Epithelial cell of proximal tubule (primary cell): ENCODE measurements at places on chromosomes 12 and 14. TPM values are rescaled to one million over a fixed set of nuclear protein-coding genes. Genes with fewer than 3 reads are reported as not detected.
A peak's percentile ranks its signal among the peaks of the same experiment; 100 is the strongest.

DNA sequence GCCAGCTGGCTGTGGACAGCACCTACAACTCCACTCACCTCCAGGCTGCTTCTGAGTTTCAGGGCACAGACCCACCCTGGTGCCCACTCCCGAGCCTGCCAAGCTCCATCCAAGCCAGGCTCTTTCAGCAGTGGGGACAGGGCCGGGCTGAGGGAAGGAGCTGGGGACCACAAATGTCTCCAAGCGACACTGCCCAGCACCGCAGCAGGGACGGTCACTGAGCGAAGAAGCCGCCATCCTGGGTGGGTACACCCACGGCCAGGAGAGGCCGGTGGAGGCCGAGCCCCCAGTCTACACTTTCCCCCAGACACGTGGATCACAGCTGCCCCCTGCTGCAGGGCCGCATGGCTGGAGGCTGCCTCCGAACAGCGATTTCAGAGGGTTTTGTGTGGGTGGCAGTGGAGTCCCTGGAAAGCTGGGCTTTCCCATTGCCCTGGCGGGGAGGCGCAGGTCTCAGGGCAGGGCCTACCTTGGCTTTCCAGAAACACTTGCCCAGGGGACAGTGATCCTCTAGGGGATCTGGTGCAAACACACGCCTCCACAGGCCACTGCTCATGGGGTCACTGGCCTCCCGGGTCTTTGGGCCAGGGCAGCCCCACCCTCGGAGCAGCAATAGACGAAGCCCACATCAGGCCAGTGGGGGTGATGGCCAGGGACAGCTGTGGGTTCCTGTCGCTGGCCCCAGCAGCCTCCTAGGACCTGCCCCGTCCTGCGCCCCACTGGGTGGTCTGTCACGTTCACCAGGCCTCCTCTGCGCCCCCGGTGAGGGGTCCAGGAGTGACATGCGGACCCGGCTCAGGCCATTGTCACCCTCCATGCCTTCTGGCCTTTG, 1.2 kb upstream of the GPR132 start:
- DNase-seq: no peak

GRCh38 chr14:99946652-99947489, 118.4 kb upstream of the EVL start:
- DNase-seq: no peak

DNA sequence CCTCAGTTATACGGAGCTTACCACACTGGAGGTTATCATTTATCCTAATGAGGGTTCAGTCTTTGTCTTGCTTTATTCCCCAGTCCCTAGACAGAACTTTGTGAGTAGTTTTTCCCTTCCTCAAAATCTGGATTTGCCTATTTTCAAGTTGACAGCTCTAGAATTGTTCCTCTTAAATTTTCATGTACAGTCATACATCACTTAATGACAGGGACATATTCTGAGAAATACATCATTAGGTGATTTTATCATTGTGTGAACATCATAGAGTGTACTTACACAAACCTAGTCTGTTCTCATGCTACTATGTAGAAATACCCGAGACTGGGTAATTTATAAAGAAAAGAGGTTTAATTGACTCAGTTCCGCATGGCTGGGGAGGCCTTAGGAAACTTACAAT, 3.1 kb downstream of the PRKAB1 start:
- DNase-seq: no peak

GRCh38 chr14:69052181-69052601, 73.1 kb upstream of the ACTN1 start:
- no peak for DNase-seq

DNA sequence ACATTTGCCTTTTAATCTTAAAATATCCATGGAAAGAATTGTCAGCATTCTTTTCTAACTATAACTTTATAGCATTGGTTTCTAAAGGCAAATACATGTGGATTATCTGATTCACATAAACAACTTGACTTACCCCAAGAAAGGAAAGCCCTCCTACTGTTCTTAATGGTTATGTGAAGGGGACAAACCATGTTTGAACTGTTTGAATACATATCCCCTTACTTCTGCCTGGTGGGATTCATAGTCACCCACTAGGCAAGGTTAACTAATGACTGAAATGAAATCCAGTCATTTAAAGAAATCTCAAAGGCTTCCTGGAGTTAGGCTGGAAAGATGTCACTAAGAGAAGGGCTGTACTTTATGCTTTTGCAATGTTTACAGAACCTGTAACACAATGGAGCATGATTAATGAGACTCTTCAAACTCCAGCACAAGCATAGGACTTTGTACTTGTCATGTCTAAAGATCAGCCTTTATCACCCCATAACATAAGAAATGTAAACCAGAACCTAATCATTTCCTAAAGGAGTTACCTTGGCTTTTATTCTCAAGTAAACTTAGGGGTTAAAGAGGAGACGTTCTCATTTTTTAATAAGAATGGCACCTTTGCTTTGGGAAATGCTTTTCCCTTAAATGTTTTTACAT, 10.2 kb upstream of the FLRT2 start:
- DNase-seq: no peak

GRCh38 chr14:102450206-102451063, 59.1 kb downstream of the ANKRD9 start:
- DNase-seq: no peak

Gene PTCSC3
- not detected in 2 replicates for total RNA-seq

- DNase-seq: no peak
These were observed 122.3 kb downstream of the DPF3 start for GRCh38 chr14:72771561-72771960.

- DNase-seq: no peak
These were observed 180.6 kb downstream of the AKAP6 start for GRCh38 chr14:32509632-32510187.

DNA sequence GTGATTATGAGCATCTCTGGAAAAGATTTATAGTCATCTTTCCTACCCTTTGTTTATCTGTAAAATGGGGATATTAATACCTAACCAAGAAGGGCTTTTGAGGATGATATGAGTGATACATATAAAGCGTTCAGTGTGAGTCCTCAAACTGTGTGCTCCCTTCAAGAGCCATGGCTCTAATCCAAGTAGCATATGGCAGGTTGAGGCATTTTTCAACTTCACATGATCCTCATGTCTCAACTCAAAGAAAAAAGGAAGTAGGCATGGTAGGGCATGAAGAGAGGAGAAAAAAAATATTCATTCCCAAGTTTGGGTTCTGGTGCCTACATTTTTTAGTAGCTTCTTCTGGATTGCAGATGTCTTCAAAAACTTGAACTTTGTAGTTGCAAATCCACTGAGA, 286.3 kb upstream of the ATP2B1 start:
- no peak for DNase-seq

Gene KCNMB4
- total RNA-seq: 0.51 and 0.98 TPM in 2 replicates

Gene KLHDC1
- 0.17 and 0.22 TPM in 2 replicates for total RNA-seq

- DNase-seq: no peak
These were observed 11.3 kb upstream of the PUS1 start for GRCh38 chr12:131917711-131918306.

DNA sequence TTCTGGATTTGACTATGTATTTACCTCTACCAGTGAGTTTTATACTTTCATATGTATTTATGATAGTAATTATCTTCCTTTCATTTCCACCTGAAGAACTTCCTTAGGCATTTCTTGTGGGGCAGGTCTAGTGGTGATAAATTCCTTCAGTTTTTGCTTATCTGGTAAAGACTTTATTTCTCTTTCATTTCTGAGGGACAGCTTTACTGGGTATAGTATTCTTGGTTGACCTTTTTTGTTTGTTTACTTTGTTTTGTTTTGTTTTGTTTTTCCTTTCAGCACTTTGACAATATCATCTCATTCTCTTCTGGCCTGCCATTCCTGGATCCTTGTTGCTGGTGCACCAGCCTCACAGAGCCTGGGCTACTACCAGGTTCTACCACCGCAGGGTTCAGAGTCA, 53.9 kb upstream of the NFKBIA start:
- no peak for DNase-seq

GRCh38 chr12:74641262-74641661, 103.6 kb downstream of the ATXN7L3B start:
- DNase-seq: no peak

Gene NINJ2
- 1.1 TPM in 1 of 2 replicates, not detected in the other for total RNA-seq

DNA sequence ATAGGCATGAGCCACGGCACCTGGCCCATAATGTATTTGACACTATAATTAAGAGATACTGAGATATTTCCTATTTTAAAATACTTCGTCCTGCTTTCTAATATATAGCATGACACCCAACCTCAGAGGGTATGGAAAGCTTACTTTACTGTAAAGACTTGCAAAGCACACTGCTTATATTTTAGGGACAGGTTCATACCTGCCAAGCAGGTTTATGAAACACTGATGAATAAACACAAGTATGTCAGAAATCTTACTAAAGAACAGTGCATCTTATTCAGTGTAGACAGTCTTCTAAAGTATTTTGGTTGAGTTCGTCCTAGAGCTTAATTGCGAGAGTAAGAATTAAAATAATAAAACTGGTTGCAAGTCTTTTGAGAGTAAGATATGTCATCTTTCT, 65.4 kb downstream of the PPFIBP1 start:
- DNase-seq: no peak

DNA sequence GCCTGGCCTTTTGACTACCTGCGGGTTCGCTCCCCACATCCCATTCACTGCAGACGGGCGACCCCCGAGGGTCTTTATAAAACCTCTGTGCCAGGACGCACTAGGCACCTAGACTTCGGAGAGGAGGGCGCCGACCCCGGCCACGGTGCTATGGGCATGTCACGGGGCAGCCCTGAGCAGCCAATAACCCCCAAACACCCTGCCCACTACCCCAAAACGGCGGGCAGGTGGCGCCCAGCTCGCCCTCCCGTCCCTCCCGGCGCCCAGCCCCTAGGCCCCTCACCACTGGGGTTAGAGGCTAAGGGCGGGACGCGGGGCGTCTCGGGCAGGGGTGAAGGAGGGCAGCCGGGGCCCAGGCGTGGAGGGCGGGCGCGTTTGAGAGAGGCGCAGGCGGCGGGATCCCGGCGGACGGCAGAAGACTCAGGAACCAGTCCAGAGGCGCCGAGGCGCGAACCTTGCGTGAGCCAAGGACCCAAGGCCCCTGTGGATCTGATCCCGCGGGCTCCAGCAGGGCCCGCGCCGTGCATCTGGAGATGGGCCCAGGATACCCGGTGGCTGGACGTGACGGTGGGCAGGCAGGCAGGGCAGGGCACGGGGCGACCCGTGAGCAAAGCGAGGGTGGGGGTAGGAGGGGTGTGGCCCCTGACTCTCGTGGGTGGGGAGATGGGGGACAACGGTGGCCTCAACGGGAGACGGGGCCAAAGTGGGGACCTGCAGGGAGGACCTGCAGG, 11.1 kb downstream of the KRT85 start:
- DNase-seq: no peak

GRCh38 chr12:66345956-66346355, 43.7 kb downstream of the HELB start:
- no peak for DNase-seq

Gene HOXC11
- total RNA-seq: 0.51 and 1.0 TPM in 2 replicates

- peak; percentile 16 for DNase-seq
These were observed 99.2 kb downstream of the SLC15A4 start for GRCh38 chr12:128724468-128725046.

Gene NR1H4
- total RNA-seq: not detected in 2 replicates

DNA sequence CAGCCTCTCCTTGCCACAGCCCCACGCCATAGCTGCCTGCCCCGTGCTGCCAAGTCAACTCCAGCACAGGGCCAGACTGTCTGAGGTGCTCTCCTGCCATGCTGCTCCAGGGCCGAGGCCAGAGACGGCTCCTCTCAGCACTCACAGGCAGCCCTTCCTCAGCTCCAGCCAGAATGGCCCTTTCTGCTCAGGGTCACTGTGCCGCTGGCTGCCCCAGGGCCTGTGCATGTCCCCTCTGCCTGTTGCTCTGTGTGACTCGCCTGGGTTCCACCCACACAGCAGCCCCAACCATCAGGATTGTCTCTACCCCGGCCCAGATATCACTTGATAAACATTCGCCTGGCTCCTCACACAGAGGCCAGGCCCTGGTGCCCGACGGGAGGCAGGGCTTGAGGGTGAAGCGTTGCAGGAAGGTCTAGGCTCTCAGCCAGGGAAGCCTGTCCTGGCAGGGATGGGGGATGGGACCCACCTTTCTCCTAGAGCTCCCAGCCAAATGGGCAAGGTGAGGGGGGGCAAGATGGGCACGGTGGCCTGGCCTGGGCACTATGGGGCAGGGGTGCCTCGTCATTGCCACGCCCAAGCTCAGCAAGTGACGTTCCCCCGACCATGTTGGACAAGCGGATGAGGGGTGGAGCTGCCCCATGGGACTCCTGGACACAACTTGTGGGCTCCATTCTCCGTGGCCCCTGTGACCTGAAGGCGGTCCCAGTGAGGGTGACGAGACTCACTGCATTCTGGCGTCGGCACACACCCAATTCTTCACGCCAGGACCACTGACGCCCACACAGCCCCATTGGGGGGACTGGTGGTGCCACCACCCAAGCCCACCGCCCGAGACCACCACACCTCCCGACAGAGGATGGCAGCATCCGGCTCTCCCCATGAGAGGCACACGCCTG, 27.4 kb upstream of the BTBD6 start:
- DNase-seq: no peak

Gene MMP17
- total RNA-seq: 0.69 and 3.6 TPM in 2 replicates

DNA sequence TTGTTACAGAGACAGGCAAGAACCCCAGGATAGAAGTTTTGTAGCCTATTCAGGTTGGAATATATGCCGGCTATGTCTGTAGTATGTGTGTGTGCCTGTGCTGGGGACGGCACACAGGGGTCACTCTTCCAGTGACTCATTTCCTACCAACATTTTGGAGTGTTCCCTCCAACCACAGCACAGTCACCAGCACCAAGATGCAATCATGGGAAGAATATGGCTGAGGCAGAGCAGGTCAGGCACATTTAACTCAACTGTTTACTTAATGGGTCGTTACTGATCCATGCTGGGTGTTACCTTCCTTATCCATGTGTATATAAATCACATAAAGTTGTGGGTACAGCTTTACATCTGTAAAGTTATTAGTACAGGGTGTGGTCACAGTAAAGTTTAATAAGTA, 178.3 kb downstream of the PRKD1 start:
- no peak for DNase-seq

DNA sequence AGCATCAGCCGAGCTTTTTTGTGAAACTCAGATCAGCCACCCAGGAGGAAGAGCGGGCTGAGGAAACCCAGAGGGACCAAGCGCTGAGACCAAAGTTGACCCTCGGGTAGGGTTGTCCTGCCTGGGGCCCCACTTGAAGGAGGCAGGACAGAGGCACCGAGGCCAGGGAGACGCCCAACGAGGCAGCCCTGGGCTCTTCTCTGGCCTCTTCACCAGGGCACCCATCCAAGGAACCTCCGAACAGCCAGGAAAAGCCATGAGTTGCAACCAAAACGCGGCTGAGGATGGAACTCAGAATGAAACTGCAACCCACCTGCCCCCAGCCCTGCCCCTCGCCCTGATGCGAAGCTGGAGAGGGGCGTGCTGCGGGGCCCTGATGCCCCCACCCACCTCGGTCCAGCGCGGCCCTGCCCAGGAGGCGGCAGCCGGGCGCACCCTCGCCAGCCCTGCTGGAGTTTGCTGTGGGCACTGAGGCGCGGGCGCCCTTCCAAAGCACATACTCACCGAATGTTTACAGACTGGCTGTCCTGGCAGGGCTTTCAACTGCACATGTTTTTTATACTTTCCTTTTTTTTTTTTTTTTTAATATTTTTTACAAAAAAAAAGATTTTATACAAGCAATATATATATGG, 41.9 kb downstream of the JDP2 start:
- DNase-seq: no peak

DNA sequence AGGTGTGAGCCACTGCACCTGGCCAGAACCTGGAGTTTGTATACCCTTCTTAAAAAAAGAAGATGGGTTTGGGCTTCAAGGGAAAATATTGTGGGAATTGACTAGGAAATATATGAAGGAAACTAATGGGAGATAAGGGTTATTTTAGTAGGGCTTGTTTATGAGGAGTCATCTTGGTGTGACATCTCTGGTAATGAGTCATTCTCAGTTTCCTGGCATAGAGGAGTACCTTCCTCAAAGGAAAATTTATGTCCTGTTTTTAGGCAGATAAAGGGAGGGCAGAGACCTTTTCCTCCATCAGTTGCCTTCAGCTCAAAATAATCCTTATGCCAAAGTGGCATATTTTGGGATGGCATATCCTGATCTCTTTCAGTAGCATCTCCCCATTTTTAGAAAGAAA, 30.6 kb upstream of the NFKBIA start:
- no peak for DNase-seq
